ENCODE measurements at places on chromosomes 6 and 20. TPM values are rescaled to one million over a fixed set of nuclear protein-coding genes. Genes with fewer than 3 reads are reported as not detected.

Gene CST2
- total RNA-seq: not detected

Gene SRMS
- not detected for total RNA-seq

Gene C20orf144
- 0.11 TPM for total RNA-seq

Gene VWA7
- total RNA-seq: 0.11 TPM

Gene EYA2
- total RNA-seq: 1.6 TPM

Gene PSORS1C2
- total RNA-seq: not detected

Gene MYMX
- total RNA-seq: not detected
